ENCODE measurements at places on chromosomes 3 and 15.

DNA sequence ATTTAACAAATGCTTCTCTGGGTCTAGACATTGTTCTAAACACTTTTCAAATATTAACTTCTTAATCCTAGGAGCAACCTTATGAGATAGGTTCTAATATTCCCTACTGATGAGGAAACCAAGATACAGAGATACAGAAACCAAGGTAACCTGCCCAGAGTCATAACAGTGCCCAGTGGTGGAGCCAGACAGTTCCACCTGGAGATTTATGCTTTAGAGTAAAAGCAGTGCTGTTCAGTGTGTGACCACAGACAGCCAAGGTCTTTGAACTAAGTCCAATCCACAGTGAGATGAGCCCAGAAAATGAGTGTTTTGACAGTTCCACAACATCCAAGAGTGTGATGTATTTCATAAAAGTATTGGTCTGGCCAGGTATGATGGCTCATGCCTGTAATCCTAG is 105.2 kb upstream of the UMPS start:
- no peak for DNase-seq

GRCh38 chr15:83835479-83835878 is 181.6 kb downstream of the ADAMTSL3 start:
- DNase-seq: no peak

DNA sequence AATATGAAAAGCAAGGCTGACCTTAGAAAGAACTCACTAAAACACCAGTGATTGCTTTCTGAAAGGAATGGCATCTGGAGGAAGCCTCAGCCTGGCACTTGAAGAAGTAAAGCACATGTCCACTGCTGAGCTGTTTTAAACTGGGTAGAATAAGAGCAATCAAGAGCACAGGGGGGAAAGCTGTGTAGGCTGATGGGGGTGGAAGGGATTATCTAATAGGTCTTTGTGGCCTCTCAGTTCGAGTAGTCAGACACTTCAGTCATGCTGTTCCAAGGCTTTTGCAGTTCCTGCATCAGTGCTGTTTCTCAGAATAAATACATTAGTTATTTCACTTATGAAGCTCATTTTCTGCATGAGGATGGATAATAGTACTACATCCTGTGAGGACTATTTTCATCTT is 22.6 kb downstream of the CCDC191 start:
- DNase-seq: no peak

DNA sequence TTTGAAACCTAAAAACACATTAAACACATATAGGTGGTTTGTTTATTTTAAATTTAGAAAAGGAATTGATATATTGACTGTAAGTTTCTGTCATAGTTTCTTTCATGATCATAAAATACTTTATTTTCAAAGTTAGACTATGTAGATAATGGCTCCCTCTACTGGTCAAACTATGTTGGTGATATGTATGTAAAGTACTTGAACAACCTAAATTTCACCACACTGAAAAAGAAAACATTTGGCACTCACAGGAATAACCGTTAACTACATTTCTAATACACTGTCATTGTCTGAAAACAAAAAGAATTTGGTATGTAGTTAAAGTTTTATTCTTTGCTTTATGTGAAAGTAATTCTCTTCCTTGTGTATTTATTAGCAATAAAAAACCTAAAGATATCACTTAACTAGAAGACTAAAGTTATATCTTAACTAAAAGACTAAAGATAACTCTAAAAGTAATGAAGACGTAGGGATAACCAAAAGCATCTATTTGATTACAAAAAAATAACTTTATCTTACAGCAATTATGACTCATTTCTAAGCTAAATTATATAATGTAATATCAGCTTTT is 427.5 kb downstream of the VGLL3 start:
- DNase-seq: peak; percentile 60

GRCh38 chr3:111853068-111853467 is 6.0 kb upstream of the PHLDB2 start:
- DNase-seq: no peak

DNA sequence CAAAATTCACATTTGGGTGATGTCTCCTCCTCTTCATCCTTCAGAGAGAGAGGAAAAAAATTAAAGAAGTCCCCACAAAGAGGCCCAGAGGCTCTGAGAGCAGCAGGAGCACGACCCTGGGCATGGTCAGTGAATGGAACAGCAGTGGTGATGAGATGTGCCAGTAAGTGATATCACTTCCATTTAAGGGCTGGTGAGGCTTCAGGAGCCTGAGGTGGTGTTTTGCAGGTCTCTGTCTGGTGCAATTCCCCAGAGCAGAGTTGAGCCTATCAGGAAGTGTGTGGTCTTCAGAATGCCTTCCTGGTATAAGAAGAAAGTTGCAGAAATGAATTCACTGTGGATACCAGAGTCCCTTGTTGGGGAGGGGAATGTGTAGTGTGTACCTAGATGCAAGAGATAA is 21.4 kb downstream of the ERICH6 start:
- no peak for DNase-seq

DNA sequence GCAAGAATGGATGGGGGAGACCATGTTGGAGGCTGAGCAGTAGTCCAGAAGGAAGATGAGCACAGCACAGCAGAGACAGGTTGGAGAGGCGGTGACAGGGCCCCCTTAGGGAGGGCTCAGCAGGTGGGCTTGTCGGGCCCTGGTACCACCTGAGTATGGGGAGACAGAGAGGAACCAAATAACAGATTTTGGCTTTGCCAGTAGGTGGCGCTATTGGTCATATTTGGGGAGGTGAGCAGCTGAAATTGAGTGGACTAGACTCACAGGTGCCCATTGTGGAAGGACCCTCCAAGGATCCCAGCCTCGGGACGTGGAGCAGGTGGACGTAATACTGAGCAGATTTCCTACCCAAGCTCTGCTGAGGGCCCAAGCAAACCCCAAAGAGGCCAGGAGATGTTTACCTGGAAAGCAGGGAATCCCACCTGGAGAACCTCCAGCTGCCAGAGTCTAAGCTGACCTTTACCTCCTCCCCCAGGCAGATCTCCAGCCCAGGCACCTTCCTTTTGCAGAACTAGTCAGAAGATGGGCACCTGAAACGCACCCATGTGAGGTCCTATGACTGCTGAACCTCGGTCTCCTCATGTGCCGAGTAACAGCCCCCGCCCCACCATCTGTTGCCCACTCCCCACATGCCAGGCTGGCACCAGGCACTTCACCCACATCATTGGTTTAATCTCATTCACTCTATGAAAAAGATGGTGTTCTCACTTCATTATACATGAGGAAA is 24.6 kb upstream of the CORO2B start:
- DNase-seq: peak; percentile 72

DNA sequence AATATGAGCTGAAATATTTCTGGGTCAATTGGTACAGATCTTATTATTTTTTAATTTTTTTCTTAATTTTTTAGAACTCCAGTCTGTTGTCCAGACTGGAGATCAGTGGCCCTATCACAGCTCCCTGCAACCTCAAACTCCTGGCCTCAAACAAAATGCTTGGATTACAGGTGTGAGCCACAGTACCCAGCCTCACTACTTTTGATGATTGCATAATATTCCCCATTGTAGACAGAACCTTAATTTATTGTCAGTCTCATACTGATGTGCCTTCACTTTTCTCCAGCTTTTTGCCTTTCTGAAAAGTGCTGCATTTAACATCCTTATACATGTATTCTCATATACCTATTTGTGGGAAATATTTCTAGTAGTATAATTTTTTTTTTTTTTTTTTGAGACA is 144.9 kb downstream of the LIPC start:
- DNase-seq: no peak

DNA sequence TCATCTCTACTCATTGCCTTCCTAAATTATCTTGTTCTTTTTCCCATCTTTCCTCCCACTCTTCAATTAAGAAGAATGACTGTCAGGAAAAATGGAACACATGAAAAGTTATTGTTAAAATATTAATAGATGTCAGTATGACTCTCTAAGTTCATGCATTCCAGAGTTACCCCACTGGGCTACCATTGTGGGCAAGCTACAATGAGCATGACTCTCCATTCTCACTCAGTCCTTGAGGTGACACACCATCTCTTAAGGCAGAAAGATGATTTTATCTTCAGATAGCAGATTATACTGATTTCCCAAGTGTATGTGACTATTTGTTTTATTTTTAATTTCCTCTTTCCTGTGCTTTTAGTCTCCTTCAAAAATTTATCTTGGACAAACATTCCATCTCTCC is 144.3 kb downstream of the ALCAM start:
- DNase-seq: no peak

DNA sequence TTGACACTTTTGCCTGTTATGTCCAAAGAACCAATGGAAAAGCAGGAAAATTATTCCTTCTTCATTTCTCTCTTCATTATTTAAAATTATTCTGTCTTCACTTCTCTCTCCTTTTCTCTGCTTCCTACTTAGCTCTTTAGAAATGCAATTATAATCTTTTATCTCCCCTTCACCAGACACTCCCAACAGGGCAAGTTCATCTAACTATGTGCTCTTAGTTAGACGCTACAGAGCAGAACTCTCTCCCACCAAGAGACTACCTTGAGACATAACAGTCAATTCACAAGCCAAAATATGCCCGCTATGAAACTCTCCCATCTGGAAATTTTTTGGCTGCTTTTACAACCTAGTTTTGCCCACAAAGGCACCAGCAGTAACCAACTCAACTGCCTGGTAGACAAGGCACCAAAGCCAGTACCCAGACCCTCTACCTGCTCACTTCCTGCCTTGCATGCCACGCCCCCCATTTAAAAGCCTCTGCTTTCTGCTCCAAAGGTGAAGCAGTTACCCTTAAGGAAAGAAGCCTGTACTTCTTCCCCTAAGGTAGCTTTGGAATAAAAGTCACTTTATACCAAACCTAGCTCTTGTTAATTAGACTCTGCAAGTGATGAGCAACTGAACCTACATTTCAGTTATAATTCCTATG is 28.1 kb downstream of the CCRL2 start:
- no peak for DNase-seq

DNA sequence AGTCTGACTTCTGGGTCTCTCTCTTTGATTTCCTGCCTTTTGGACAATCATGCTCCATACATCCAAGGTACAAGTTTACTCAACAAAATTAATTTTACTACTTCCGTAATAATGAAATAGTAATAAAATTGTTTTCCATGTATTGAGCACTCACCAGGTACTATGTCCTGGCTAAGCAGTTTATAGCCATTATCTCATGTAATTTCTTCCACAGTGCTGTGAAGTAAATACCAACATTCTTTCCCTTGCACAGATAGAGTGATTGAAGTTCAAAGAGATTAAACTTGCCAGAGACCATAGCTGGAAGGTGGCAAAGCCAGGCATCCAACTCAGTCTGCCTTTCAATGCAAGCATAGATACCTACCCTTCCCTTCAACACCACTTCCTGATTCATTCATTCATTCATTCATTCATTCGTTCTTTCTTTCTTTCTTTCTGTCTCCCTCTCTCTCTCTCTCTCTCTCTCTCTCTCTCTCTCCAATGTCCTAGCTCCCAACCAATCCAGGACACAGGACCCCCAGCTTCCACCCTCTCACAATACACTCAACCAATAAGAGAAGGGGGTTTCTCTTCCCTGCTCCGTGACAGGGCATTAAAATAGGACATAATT is 12.4 kb downstream of the THRB start:
- DNase-seq: no peak

DNA sequence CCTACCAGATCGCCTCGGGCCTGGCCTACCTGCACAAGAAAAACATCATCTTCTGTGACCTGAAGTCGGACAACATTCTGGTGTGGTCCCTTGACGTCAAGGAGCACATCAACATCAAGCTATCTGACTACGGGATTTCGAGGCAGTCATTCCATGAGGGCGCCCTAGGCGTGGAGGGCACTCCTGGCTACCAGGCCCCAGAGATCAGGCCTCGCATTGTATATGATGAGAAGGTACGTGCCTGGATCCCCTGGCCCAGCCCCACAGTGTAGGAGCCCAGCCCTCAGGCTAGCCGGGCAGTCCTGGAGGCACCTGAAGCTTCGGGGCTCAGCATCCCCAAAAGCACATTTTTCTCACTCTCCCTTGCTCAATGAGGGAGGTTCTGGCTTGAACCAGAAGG is 135.8 kb downstream of the LRRK1 start:
- no peak for DNase-seq

GRCh38 chr3:123769356-123769743 is 114.8 kb downstream of the MYLK start:
- no peak for DNase-seq

GRCh38 chr3:51729042-51729633 is 22.3 kb downstream of the GRM2 start:
- DNase-seq: peak; percentile 22

GRCh38 chr3:40930131-40930538 is 269.2 kb upstream of the CTNNB1 start:
- DNase-seq: no peak

- no peak for DNase-seq
Observed at GRCh38 chr3:38031022-38031994, 1.9 kb upstream of the PLCD1 start.

GRCh38 chr3:166274351-166275023 is 437.3 kb upstream of the BCHE start:
- peak; percentile 52 for DNase-seq

DNA sequence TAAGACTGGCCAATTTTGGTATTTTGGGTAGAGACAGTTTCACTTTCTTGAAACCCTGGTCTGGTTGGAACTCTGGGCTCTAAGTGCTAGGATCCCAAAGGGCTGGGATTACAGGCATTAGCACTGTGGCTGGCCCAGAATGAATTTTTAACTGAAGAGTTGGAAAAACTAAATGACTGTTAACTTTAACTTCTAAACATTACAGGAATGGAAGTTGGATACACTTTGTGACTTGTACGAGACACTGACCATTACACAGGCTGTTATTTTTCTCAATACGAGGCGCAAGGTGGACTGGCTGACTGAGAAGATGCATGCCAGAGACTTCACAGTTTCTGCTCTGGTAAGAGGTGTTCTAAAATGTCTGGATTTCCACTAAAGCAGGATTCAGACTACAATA is 3.5 kb downstream of the EIF4A2 start:
- no peak for DNase-seq

DNA sequence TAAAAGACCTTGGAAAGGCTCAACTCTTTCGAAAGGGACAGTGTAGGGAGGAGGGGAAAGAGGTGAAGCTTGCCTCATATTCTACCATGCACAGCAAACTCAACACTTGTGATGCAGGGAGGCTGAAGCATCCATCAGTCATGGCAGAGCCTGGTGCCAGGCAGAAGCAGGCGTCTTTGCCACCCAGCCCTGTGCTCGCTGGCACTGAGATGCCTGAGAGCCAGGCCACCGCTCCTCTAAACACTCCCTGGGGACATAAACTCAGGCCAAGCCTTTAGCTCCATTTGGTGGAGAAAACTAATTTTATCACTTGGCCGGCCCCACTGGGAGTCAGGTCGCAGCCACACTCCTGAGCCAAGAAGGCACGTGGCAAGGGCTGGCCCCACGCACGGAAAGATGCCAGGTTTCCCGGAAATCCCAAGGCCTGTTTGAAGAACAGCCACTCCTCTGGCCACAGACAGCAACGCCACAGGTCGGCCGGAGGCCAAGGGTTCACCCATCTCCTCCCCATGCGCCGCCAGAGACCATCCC is 30.7 kb downstream of the XXYLT1 start:
- DNase-seq: no peak
